Dermis blood vessel endothelial cell (primary cell): ENCODE measurements at places on chromosomes 6 and 20. TPM values are rescaled to one million over a fixed set of nuclear protein-coding genes. Genes with fewer than 3 reads are reported as not detected.

Gene LY6G5C
- total RNA-seq, result 3.6 and 4.5 TPM in 2 replicates

Gene TREM2
- total RNA-seq, result not detected in 2 replicates

Gene ARHGAP40
- total RNA-seq, result 0.09 TPM in 1 of 2 replicates, not detected in the other

Gene PRDM13
- total RNA-seq, result not detected in 2 replicates

Gene SPATS1
- not detected in 2 replicates for total RNA-seq

Gene SLC12A5
- 0.17 and 0.47 TPM in 2 replicates for total RNA-seq

Gene HIVEP2
- total RNA-seq, result 10.6 and 11.7 TPM in 2 replicates

Gene CALHM6
- 0.33 and 0.85 TPM in 2 replicates for total RNA-seq

Gene ISM1
- 0.09 and 0.17 TPM in 2 replicates for total RNA-seq

Gene OR2B6
- not detected in 2 replicates for total RNA-seq

Gene KCNS1
- total RNA-seq, result 0.33 and 0.68 TPM in 2 replicates

Gene HRH3
- not detected in 2 replicates for total RNA-seq

Gene RGS17
- total RNA-seq, result 3.3 and 3.9 TPM in 2 replicates

Gene HUS1B
- 0.98 and 1.5 TPM in 2 replicates for total RNA-seq

Gene GHRH
- total RNA-seq, result not detected in 2 replicates

Gene HLA-DOA
- not detected in 2 replicates for total RNA-seq

Gene BEND6
- total RNA-seq, result 0.14 and 0.34 TPM in 2 replicates

Gene MEI4
- total RNA-seq, result under 0.01 TPM in 1 of 2 replicates, not detected in the other

Gene ESR1
- not detected in 2 replicates for total RNA-seq

Gene PRRT1
- 0.05 TPM in 1 of 2 replicates, not detected in the other for total RNA-seq

Gene NFS1
- total RNA-seq, result 12.8 and 28.0 TPM in 2 replicates

Gene FERMT1
- under 0.01 and 0.28 TPM in 2 replicates for total RNA-seq

Gene BPIFB2
- not detected in 2 replicates for total RNA-seq

Gene OR2J3
- total RNA-seq, result not detected in 2 replicates

Gene SLC35F1
- total RNA-seq, result not detected in 2 replicates

Gene LRRC73
- total RNA-seq, result 0.14 and 0.17 TPM in 2 replicates

Gene SLC22A2
- not detected in 2 replicates for total RNA-seq

Gene SLC22A1
- 0.05 and 0.17 TPM in 2 replicates for total RNA-seq

Gene NFYA
- 16.2 and 22.6 TPM in 2 replicates for total RNA-seq

Gene IL22RA2
- not detected in 2 replicates for total RNA-seq
